ENCODE measurements at places on chromosomes 3 and 15. TPM values are rescaled to one million over a fixed set of nuclear protein-coding genes. Genes with fewer than 3 reads are reported as not detected.

The EAF1 gene
- polyA plus RNA-seq: 5.7 TPM

DNA sequence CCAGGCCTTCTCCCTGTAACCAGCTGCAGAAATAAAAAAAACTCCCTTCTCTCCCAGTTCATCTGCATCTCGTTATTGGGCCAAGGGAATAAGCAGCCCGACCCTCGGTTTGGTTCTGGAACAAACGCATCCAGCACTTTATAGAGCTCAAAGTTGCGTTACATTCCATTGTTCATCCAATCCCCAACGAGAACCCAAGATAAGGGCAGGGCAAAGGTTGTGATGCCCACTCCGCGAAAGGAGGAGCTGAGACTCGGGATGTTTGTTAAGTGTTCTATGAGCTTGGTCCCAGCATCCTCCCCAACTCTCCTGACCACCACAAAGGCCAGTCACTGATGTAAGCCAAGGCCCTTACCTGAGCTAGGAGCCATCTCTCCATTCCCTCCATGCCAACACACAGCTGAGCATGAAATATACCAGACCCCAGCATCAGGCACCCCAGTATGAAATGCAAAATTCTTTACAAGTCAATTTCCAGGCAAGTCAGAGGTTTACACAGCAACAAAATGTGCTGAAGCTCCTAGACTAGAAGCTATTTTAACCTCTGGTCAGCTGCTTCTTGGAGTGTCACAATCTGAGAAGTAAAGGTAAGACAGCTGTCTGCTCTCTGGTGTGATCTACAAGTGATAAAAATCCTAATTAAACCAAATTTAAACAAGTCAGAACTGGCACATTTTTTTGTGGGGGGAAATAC is 17.9 kb downstream of the CCDC12 start:
- DNase-seq: no peak

- DNase-seq: no peak
These were observed 19.4 kb upstream of the ALDH1A3 start for GRCh38 chr15:100859970-100860828.

DNA sequence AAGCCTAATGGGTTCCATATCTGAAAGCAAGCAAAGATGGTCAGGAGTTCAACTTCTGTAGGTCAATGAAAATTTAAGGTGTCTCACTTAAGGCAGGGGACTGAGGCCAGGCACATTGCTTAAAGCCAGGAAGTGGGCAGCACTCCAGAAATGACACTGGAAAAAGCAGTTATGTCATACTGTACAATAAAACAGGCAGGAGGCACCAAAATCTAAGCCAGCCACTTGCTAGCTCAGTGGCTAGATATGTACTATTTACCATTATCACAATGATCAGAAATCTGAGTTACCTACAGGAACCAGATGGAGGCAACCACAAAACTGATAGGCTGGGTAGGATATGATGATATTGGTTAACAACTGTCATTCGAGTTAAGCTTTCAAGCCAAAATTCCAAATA is 57.3 kb downstream of the FRMD5 start:
- no peak for DNase-seq

Measured in naive thymus-derived CD4-positive, alpha-beta T cell (primary cell).